ENCODE measurements at places on chromosomes 1 and 21.

DNA sequence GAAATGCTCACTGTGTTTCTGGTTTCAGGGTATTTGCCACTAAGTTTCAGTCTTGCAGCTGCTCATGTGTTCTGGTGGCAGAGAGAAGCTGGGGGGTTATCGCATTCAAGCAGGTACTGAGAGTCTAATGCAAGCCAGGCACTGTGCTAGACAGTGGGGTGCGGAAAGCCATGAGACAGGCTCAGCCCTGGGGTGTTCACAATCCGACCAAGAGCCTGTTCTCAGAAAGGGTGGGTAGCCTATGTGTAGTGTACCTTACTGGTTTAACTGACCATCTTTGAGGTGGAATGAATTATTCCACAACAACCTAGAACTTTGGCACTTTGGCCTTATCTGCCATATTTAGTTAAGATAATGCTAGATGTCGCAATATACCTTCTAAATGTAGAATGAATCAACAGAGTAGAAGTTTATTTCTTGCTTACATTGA is 55.3 kb upstream of the ROR1 start:
- no peak for DNase-seq

- no peak for DNase-seq
These were observed 31.1 kb downstream of the FYB2 start for GRCh38 chr1:56788102-56788501.

DNA sequence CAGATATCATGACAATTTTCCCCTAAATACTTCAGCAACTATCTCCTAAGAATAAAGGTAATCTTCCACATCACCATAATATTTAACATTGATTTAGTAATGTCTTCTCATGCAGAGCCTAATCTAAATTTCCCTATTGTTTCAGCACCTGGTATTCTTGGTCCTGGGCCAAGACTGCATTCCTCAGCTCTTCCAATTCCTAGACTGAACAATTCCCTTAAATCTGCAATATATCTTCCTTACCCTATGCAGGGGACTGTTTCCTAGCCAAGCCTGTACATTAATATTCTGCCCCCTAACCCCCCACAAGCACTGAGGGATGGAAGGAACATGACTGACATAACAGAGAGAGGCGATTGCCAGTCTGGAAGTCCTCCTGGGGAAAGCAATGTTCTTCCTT is 28.7 kb upstream of the DISP1 start:
- DNase-seq: peak; percentile 49

DNA sequence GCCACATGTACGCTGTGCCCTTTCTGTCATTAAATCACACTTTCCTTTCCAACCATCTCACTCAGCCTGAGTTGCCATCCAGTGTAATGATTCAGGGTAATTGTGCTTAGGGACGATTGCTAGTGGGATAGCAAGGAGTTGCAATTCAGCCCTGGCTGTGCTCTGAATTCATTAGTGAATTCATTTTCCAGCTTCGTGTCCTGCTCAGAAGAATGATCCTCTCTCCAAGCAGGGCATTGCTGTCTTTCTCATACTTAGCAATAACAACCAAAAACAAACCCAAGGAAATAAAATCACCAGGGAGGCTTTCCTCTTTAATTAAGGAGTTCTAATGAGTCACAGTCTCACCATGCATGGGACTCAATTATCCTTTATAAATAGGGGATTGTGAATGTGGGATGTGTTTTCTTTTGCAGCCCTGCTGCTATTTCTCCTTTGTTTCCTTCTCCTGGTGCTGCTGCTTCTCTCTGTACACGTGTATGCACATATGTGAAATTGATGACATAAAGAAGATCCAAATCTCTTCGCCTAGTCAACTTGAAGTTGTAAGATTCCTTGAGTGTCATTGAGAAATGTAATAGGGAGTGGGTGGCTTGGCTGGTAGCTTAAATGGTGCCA is 167.0 kb downstream of the TSEN15 start:
- no peak for DNase-seq

All from kidney (tissue), 22 donors.